Astrocyte of the hippocampus (primary cell): ENCODE measurements at places on chromosomes 5 and 9.

DNA sequence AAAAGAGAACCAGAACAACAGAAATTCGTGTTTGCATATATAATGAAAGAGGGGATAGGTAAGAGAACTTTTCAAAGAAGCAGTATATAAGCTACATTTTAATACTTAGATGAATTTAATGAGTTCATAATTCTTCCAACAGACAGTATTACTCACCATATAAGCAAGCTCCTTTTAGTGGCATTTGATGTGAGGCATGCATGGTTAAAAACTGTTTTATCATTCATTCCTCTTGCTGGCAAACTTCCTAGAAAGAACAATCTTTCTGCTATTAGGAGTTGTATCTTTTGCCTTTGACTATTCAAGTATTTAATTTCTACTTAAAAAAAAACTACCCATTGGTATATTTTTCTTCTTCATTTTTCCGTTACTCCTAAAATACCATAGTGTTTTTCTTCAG, 65.7 kb upstream of the EIF4EBP3 start:
- peak; percentile 70 for DNase-seq

DNA sequence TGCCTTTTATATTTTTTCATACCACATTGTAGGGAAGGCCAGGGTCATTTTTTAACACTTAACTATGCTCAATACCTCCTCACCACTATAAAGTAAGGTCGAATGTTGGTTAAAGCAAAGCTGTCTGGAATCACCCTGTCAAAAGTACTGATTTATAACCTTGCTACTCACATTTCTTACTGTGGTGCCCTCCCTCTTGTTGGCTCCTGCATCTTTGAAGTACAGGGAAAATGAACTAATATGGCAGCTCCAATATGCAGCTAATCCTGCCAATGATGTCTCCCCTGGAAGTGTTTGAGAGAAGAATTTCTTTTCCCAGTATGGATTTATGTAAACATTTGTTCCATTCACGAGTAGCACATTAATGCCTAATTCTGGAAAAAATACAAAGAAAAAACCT, 108.4 kb upstream of the RPS23 start:
- DNase-seq, result no peak

DNA sequence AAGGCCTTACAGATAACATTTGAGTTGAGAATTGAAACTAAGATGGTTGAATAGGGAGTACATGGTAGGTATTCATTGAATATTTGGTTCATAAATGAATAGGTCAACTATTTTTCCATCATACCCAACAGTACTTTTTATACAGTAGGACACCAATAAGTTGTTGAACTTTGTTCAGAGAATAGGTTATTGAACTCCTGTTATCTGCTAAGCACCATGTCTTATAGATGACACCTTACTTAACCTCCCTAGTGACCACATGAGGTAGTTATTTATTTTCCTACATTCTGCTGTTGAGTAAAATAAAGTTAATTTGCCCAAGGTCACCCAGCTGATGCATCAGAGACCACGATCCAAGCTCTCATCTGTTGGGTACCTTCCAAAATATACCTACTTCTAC, 49.6 kb upstream of the ATP10B start:
- DNase-seq, result no peak

DNA sequence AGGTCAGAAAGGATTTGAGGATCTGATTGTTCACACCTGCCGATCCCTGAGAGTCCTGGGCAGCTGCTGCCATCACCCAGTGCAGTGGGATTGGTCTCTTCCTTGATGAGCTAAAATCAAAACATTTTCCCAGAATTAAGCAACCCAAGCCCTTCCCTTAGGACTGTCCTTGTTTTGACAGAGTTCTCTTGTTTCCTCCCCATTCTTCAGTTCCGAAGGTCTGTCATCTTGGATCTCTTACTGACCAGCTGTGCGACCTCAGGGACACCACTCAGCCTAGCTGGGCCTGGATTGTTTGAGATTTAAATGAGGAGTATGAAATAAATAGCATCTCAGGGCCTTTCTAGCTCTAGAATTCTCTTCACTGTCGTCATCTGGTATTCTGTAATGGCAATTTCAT, 90.3 kb upstream of the IQGAP2 start:
- no peak for DNase-seq

DNA sequence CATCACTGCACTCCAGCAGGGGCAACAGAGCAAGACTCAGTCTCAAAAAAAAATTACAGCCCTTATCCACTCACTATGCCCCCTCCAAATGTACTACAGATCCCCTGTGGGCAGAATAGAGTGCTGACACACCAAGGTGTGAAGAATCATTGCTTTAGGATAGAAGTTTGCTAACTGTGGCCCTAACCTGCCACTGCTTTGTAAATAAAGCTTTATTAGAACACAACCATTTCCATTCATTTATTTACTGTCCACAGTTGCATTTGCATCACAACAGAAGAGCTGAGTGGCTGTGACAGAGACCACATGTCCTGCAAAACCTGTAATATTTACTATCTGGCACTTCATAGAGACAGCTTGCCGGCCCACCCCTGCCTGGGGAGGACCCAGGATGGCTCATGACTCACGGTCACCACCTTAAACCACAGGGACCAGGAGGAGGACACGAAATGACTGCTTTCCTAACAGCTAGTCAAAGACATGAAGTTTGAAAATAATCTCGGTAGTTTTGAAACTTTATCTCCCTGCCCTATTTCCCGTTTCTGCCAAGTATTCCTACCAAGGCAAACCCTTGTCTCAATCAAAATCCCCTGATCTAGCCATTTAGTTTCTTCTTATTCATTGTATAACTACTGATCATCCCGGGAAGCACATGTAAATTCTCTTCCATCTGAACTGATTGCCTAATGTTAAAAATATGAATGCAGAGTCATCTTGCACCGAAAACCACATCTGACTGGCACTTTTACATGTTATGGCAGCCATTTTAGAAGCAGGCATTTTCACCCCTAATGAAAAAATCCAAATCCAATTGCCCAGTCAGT, 206.1 kb downstream of the SLIT3 start:
- peak; percentile 42 for DNase-seq

DNA sequence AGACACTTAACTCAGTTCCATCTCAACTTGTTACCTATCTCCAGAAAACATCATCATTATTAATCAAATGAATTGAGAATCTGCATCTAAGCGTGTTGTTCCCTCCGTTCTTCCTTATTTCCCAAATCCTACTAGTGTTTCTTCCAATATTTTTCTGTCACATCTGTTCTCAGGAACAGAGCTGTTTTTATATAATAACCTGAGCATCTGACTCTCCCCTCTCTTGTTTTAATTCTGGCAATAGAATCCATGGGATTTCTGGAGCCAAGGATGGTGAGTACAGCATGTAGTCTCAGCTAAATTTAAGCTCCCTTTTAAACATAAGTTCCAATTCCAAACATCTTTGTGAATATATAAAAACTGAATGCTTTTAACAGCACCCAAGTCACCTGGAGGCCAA, 558.3 kb downstream of the DTWD2 start:
- no peak for DNase-seq

DNA sequence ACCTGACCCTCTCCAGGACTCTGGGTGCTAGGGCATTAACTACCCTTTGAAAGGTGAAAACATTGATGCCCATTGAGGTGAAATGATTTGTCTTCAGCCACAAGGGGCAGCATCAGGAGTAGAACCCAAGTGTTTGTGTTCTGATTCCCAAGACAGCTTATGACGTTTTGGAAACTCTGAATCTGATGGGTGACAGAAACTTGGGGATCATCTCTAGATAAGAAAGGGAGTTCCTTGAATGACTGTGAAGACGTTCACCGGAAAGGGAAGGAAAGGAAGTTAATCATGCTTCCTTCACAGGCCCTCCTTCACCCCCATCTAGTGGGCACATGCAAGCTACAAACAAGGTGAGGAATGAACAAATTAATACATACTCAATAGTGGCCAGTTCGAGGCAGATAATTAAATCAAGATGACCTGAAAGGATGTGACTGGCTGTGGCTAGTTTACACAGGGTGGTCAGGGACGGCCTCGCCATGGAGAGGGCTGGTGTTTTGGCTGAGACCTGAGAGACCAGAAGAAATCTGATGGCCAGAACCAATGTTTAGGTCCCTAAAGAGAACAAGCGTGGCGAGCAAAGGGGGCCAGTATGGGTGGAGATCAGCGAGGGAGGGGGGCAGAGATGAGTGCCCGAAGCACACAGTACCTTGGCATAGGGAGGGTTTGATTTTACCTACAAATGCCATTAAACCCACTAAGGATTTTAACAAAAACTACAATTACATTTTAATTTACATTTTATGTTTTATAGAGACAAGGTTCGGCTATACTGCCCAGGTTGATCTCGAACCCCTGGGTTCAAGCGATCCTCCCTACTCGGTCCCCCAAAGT, 937 bp upstream of the SLC26A2 start:
- DNase-seq, result peak; percentile 55

GRCh38 chr5:65742565-65743231, 20.7 kb downstream of the NLN start:
- peak; percentile 79 for DNase-seq

- DNase-seq, result peak; percentile 19
Measured at GRCh38 chr9:130036099-130036498, 6.9 kb downstream of the FNBP1 start.
